ENCODE measurements at places on chromosomes 6 and 20. TPM values are rescaled to one million over a fixed set of nuclear protein-coding genes. Genes with fewer than 3 reads are reported as not detected.

DNA sequence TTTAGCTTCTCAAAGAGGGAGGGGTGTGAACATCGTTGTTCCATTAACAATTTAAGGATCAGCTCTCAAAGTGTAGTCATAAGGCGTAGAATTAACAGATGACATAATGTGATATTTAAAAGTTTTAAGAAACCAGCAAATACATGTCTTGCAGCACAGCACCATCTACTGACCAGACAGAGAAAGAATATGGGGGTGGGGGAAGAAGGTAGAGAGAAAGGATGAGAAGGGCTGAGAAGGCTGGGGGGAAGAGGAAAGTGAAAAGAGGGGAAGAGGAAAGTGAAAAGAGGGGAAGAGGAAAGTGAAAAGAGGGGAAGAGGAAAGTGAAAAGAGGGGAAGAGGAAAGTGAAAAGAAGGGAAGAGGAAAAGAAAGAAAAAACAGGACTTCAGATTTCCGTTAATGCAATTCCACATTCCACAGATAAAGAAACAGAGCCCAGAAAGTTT lies 80.9 kb downstream of the HAO1 start:
- no peak overlapping the region for H3K4me3 ChIP-seq
- DNase-seq: no peak
- no peaks in the 10 kb centered on the region for H3K4me1 ChIP-seq
- no peaks in the 10 kb centered on the region for H3K27me3 ChIP-seq

PLN gene
- 0.34 TPM for polyA plus RNA-seq

DNA sequence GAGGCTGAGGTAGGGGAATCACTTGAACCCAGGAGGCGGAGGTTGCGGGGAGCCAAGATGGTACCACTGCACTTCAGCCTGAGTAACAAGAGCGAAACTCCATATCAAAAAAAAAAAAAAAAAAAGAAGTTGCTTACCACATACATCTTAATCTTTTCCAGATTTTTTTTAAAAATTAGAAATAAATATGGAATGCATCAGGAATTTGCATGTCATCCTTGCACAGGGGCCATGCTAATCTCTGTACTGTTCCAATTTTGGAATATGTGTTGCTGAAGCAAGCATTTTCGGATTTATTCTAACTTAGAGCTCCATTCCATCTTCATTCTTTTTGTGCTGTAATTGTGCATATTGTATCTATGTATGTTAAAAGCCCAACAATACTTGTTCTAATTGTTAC lies 62.5 kb downstream of the TRPC4AP start:
- no peak overlapping the region for H3K27ac ChIP-seq
- H3K27me3 ChIP-seq: no peaks in the 10 kb centered on the region
- H3K4me1 ChIP-seq: no peaks in the 10 kb centered on the region
- no peak for DNase-seq
- no peak overlapping the region for H3K4me3 ChIP-seq

DNA sequence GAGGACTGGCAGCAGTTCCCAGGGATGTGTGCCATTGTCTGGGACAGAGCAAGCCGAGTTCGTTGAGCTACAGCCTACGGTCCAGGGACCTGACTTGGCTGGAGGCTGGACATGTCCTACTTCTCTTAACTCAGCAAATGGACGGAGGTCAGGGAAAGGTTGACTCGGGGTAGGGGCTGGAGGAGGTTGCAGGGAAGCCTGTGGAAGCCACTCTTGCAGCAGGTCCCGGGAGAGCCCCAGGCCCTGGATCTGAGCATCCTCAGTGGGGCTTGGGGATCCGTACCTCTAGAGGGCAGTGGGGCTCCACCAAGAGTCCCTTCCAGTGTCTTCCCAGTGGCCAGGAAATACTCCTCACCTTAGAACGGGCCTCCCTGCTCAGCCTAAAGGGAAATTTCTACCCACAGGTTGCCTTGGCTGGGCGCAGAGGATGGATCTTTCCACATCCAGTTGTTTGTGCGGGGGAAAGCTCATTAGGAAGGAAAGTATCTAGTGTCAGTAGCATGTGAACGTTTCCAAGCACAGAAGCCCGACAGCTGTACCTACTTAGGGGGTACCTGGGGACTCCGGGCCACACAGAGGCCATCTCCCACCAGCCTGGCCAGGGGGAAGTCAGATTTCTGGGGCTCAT lies 170.2 kb downstream of the NFATC2 start:
- no peaks in the 10 kb centered on the region for H3K27me3 ChIP-seq
- peak; percentile 43 for DNase-seq
- no peak overlapping the region for H3K4me3 ChIP-seq
- H3K27ac ChIP-seq: no peak overlapping the region
- peaks cover 3% of the 10 kb centered on the region for H3K4me1 ChIP-seq

SLX4IP gene
- 2.2 TPM for polyA plus RNA-seq

PPP1R14C gene
- polyA plus RNA-seq: not detected

DNA sequence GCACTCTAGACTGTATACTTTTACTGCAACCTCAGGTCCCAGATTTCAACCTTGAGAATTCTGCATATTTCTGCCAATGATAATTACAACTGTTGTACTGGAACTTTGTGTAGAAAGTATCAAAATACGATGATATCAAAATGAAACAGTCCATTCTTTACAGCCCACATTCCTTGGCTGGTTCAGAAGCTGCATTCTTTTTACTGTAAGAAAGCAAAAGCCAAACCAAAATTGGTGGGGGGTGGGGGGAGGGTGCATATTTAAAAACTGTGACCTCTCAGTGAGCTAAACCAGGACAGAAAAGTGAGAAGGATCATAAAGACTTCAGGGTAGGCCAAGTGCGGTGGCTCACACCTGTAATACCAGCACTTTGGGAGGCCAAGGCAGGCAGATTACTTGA lies 41.8 kb upstream of the UBR2 start:
- no peaks in the 10 kb centered on the region for H3K27me3 ChIP-seq
- H3K4me3 ChIP-seq: no peak overlapping the region
- no peak for DNase-seq
- H3K4me1 ChIP-seq: no peaks in the 10 kb centered on the region
- H3K27ac ChIP-seq: no peak overlapping the region

DNA sequence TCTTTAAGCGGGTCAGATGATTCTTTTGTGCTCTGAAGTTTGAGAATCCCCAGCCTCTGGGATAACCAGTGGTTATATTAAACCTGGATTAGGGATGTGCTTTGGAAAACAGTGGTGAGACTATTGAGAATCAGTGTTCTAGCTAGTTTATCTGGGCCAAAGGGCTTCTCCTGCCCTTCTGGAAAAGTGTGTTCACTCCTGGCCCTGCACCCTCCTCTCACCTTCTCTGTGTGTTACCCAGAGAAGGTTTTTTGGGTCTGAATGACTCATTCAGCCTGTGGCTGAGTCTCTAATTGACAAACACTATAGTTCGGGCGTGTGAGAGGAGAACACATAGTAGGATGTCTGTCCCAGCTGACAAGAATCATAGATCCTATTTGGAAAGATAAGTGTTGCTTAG lies 66.7 kb downstream of the LRRC1 start:
- DNase-seq: no peak
- no peak overlapping the region for H3K27ac ChIP-seq
- H3K36me3 ChIP-seq: no peaks in the 10 kb centered on the region
- H3K27me3 ChIP-seq: no peaks in the 10 kb centered on the region
- no peaks in the 10 kb centered on the region for H3K4me1 ChIP-seq
- H3K4me3 ChIP-seq: no peak overlapping the region

ZSWIM1 gene
- 12.5 TPM for polyA plus RNA-seq

All from naive thymus-derived CD4-positive, alpha-beta T cell (primary cell).